ENCODE measurements at places on chromosomes 7 and 10.

DNA sequence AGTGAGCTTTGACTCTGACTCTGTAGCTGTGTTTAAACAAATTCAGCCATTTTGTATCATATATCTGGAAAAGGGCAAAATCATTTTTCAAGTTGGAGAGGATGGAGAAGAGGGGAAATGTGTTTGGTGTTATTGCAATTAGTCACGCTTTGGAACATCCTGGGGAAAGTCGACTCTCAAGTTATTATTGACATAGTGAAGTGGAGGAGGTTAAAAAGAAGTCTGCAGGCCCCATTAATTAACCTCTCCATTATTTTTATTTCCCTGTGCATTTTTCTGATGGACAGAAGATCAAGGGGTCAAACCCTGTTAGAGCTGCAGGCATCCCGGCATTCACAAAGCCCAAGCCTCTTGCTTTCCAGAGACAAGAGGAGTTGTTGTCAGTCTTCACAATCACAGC, 132.6 kb downstream of the TEX36 start:
- DNase-seq = no peak

DNA sequence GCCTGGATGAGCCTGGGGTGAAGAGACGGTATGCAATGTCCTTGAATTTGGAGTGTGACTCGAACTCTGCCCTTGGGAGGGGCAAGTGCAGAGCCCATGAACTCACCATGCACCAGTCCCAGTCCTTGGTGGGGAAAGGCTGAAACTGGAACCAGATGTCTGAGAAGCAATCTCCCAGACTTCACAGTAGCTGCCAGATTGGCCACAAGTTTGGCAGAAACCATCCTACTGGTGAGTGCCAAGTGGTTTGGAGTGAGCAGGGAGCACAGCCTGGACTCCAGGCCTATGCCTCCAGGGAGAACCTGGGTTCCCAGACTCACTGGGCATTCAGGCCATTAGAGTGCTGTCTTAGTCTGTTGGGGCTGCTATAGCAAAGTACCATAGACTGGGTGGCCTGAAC, 99.6 kb upstream of the LYZL1 start:
- DNase-seq = no peak

GRCh38 chr10:50334273-50334672, 83.0 kb upstream of the ASAH2 start:
- DNase-seq = no peak

DNA sequence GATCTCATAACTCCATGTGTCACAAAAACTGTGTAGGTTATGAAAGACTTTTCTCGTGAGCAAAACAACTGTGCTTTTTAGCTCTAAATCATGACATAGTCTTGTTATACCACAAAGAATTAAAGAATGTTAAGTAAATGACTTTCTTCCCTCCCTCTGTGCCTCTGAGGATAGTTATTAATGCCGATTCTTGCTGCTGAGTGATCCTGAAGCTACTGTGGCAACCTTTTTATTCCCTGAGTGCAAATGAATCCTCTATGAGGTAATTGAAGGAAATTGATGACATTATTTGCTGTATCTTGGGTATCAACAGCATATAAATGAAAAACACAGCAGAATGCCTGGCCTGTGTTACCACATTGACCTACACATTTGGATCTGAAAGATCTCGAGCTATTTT, 142.2 kb upstream of the HDAC9 start:
- DNase-seq = no peak

GRCh38 chr10:74910241-74910975, 84.0 kb downstream of the KAT6B start:
- DNase-seq = no peak

Data from activated CD8-positive, alpha-beta memory T cell treated with anti-CD3 and anti-CD28 coated beads for 48 hours (primary cell).